Gastroesophageal sphincter (tissue), 4 donors: ENCODE measurements at places on chromosomes 5 and 9. TPM values are rescaled to one million over a fixed set of nuclear protein-coding genes. Genes with fewer than 3 reads are reported as not detected.

DNA sequence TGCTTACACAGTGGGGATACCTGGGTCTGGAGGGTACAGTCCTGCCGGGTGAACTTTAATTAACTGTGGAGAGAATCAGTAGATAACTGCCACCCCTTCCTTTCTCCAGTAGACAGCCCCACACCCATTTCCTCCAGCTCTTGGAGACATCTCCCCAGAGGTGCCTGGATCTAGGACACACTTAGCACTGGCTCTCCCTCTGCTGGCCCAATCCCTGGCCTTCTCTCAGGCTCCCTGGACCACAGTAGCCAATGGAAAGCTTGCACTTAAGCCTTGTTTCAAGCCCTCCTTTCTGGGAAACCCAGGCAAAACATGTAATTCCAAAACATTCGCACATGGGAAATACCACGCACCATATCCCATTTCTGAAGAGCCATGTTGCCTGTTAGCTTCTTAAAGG is 169.2 kb upstream of the GAS1 start:
- no peak for ATAC-seq

GRCh38 chr9:77847626-77848025 is 184.0 kb downstream of the GNAQ start:
- no peak for ATAC-seq

GRCh38 chr9:130930132-130930803 is 8.8 kb downstream of the FIBCD1 start:
- no peak for ATAC-seq

DNA sequence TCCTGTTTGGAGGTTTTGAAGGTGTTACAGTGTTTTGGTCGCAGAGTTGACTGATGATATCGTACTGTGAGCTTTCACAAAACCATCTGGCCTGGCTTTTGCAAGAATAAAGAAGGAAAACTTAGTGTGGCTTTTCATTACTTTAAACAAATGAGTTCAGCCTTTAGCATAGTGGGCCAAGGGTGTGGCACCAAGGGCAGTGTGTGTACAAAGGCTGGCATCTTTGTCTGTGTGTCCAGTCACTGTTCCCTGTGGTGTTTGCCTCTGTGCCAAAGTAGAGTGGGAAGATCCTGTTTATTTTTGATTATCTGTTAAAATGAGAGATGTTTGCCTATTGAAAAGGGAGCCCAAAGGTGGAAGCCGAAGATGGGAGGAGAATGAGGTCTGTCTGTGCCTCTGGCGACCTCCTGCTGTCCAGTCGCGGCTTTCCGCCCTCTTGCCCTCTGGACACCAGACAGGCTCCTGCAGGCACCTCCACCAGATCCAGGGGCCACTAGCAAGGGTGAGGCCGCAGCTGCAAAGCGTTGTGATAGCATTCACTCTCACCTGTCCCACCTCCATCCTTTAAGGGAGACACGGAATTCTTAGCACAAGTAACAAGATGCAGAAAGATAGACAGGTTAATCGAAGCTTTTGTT is 113.7 kb downstream of the TRIO start:
- ATAC-seq: no peak

GRCh38 chr5:150176745-150177477 is 10.3 kb downstream of the CDX1 start:
- no peak for ATAC-seq

DNA sequence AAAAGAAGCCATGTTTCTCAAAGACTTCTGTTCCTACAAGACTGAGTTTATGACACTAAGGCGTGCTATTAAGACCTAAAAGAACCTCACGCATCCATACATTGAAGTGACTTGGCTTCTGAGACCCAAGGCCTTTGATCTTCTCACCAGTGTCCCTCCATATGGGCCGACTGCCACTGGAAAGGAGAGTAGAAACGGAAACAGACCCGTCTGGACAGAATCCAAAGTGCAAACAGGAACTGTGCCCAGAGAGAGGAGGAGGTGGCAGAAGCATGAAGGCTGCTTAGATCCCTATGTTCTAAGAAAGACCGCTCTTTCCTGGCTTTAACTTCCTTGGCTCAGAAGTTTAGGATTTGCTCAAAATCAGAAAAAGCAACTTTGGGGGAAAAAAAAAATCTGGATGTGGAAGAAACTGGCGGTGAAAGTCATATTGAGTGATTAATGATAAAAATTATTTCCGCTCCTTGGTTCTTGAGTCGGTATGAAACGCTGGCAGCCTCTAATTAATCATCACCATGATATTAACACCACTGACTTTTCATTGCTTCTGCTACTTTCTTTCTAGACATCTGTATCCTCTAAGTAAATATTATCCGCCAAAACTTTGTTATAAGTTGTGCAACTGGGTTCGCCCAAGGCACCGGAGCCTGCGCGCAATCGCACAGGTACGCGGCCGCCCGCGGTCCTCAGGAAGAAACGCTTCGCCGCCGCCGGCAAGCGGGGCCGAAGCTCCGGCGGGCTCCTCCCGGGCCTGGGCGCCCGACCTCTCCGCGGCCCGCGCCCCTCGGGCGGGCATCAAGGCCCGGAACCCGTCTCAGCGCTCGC is 726 bp downstream of the DAP start:
- peak; percentile 54 for ATAC-seq

DNA sequence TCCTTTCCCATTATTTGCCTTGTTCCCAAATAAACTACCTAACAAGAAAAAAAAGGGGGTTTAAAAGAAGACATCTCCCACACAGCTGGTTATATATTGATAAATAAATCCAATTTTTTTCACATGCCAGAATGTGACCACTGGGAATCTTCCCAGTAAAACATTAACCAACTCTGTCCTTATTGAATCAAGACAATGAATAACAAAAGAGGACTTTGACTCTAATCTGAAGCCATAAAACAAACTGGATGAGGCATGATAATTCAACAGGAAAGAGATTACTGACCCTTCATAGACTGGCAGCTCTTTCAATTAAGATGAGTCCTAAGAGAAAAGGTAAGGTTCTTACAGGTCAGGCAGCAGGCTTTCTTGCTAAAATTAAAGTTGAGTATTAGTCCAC is 165.8 kb upstream of the CDH6 start:
- no peak for ATAC-seq

DNA sequence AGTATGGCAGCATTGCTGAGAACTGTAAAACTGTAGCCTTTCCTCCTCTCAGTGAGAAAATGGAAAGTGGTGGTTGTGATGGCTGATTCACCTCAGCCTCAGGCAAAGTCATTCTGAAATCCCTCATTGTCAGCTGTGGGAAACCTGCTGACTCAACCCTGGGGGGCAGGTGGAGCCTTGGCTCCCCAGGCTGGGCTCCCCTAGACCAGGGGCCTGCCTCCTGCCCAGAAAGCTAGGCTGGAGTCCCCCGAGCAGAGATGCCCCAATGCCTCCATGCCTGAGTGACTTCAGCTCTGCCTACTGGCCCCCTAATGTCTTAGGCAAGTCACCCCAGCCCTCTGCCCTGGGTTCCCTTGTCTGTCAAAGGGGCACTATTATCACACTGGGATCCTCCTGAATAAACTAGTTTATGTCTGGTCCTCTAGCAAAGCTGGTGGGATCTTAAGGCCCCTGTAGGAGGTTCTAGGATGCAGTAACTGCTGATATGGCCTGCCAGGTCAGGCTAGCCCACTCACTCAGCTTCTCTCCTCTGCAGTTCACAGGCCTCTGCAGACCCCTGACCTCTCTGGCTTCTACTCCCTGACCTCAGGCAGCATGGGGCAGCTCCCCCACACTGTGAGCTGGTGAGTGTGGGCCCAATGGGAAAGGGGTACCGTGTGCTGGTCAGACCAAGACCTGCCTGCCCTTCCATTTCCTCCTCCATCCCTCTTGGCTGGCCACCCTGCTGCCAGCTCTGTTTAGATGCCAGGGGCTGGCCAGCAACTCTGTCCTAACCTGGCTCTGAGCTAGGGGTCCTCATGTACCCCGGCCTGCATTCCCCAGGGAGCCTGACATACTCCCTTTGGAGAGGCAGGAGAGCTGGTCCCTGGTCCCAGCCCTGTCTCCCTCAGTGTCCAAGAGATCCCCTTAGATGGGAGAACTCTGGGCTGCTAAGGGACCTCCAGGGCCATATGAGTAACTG is 24.2 kb downstream of the TCF7 start:
- ATAC-seq: no peak

DNA sequence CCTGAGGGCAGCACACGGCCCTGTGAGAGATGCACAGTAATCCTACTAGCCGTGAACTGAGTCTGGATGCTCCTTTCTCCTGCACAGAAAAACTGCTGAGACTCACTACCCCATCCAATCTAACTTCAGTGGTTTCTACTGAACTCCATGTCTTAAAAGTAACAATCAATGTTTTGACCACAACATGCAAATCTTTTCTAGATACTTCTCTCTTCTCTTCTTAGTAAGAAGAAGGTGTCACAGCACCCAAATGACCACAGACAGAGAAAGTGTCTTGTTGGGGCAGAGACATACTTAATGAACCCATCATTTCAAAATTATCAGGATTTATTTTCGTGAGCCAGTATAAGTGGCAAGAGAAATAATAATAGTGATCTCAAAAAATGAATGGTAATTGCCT is 285.8 kb upstream of the MEF2C start:
- ATAC-seq: no peak

DNA sequence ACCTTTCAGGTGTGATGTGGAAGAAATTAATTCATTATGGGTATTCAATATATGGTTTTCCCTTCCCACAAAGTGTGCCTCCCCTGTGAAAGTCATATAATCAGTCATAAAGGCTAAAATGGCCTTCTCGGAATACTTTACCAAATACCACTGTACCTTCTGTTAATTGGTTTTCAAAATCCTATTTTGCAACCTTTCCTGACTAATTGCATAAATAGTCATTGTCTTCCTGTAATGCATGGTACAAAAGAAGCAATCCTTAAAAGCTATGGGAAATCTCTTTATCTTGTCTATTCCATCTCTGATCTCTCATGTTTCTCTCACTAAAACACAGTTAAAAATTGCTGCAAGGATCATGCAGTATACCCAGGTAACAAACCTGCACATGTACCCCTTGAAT is 44.3 kb upstream of the UGCG start:
- ATAC-seq: no peak

TMC1 gene
- total RNA-seq: not detected

TEK gene
- 14.9 TPM for total RNA-seq

C5orf47 gene
- total RNA-seq: not detected

UTP15 gene
- total RNA-seq: 35.0 TPM

TRMO gene
- total RNA-seq: 25.3 TPM
